ENCODE measurements at places on chromosomes 11 and 22.

DNA sequence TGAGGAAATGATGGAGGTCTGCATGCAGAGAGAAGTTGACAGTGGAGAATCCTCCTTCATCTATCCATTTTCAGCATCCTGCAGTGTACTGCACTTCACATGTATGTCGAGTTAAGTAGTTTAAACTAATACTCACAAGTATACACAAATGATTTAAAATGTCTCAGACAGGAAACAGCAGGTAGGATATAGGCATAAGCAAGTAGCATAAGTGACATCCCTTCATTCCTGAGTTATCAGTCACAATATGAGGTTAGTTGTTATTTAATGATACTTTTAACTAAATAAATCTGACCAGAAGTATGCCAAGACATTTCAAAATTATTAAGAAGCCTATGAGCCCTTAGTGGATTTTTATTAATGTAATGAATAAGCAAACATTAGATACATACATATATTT lies 37.4 kb downstream of the MTMR2 start:
- DNase-seq = no peak

DNA sequence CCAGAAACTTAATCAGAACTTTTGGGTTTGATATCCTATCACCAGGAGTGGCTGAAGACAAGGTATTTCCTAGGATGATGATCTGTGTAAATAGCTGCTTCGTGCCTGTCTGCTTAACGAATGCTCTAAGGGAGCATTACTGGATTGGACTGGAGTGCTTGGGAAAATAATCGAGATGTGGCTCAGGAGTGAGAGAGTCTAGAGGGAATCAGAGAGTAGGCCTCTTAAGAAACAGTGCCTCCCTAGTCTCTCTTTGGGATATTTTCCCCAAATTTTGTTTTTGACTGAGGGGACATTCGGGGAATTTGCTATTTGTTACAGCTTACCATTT lies 2.5 kb downstream of the MAML2 start:
- no peak for DNase-seq

DNA sequence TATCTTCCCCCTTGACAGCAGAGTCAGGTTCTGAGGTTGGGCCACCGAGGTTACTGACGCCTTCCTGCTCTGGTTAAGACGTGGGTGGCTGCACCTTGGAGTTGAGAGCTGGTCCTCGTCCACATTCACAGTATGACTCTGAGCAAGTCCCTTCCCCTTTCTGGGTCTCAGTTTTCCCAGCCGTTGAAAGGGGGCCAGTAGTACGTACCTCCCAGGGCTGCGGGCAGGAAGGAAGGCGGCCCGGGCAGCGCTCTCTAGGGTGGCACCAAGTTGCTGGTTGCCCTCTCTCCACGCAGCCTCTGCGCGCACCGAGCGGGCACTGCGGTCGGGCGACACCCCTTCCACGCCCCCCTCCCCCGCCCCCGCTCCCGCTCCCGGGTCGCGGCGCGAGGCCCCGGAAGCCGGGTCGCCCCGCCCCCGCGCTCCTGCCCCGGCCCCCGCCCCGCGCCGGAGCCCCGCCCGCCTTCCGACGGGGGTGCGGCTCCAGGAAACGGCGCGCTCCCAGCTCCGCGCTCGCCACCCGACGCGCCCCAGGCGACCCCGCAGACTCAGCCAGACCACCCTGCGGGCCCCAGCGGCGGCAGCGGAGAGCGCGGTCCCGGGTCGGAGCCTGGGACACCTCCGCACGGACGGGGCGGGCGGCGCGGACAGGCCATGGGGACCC lies at the start of gene EHBP1L1:
EHBP1L1 (plus strand) TSS at position 486 of the 664 bp plus-strand sequence. CDS start 250 bp downstream, outside the sequence.
- DNase-seq = no peak

DNA sequence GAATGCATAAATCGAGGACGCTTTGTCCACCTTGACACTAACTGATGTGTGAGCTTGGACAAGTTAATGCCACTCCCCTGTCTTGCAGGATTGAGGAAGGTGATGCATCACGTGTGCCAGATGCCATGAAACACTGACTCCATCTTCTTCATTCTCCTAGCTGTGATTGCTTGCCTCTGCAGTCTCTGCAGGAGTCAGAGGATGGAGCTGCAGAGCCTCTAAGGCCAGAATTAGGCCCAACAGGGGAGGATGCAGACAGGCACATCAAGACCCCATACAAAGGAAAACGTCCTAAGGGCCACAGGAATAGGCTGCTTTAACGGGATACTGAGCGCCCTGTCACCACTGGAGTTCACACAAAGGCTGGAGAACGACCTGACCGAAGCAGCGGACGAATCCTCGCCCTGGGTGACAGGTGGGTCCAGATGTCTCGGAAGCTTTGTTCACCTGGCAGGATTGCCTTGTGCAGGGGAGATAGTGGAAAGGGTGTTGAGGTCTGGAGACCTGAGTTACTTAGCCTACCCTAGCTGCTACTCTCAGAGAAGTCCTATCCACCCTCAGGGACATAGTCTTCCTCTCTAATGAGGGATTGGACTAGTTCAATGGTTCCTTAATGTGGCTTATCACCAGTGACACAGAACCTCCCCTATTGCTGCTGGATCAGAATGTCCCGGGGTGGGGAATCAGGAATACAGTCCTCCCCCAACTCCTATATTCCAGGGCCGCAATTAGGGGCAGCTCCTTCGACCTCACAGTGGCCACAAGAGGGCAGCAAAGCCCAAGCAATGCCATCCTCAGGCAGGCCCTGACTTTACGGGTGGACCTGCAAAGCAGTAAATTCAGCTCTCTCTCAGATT lies 32.4 kb downstream of the DBX1 start:
- DNase-seq = peak; percentile 65

- no peak for DNase-seq
These were observed 1.1 kb downstream of the MTMR2 start for GRCh38 chr11:95922536-95923438.

GRCh38 chr11:30016588-30017363 lies at the start of gene KCNA4:
KCNA4 (minus strand) TSS chr11:30017030; CDS start chr11:30012678, 4,352 bp downstream.
- no peak for DNase-seq

DNA sequence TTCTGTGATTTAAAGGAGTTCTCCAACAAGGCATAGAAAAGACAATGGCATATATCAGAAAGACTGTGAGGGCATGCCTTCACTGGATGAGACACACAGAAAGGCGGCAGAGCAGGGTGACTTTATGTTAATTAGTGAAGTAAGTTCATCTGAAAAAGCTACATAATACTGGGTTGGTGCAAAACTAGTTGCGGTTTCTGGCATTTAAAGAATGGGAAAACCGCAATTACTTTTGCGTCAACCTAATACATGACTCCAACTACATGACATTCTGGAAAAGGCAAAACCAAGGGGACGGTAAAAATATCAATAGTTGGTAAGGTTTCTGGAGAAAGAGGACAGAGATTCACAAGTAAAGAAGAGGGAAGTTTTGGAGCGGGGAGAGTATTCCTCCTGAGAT lies 5.1 kb downstream of the RFPL1 start:
- no peak for DNase-seq

GRCh38 chr22:50316114-50317065 lies 8.9 kb upstream of the PLXNB2 start:
- DNase-seq = no peak

GRCh38 chr11:103862802-103863174 lies 173.7 kb upstream of the DDI1 start:
- DNase-seq = no peak

GRCh38 chr11:15649371-15650104 lies 534.8 kb downstream of the INSC start:
- no peak for DNase-seq

GRCh38 chr22:32992821-32993220 lies 65.4 kb downstream of the SYN3 start:
- no peak for DNase-seq

DNA sequence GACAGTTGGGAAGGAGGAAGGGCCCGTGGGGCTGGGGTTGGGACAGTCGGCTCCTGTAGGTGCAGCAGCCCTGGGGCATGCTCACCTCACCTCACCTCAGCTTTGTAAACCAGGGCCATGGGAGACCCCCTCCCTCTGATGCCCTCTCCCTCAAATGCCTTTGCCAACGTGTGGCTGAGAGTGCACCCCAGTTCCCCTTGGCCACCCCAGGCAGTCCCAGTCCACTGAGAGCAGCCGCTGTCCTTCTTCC lies 4.2 kb upstream of the NEAT1 start:
- no peak for DNase-seq

DNA sequence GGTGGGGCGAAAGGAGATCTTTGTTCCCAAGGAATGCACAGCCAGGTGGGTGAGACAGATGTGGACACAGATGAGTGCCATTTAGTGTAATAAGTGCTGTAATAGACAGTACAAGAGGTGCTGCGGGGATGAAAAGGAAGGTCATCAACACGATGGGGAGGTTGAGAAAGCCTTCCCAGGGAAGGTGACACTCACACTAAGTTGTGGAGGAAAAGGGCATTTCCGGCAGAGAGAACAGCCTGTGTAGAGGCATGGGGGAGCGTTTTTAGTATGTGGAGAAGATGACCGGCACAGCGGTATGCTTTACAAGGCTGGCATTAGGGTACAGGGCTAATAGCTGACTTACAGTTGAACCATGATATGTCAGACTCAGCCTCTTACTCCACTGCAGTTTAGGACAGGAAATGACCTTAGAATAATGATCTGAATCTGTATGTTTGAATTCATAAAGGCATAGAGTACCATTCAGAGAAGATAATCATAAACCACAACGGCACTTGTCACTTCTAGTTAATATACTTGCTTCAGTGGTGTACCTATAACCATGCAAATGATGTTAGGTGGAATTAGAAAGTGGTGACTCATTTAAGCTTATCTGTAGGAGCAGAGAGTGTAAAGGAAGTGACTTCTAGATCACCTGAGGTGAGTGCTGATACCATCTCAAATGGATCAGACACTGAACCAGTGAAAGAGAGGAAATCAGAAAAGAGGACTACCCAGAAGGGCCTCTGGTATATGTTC lies 60.6 kb downstream of the FAM83F start:
- no peak for DNase-seq

GRCh38 chr11:66985508-66986177 lies 10.5 kb downstream of the C11orf86 start:
- DNase-seq = no peak

DNA sequence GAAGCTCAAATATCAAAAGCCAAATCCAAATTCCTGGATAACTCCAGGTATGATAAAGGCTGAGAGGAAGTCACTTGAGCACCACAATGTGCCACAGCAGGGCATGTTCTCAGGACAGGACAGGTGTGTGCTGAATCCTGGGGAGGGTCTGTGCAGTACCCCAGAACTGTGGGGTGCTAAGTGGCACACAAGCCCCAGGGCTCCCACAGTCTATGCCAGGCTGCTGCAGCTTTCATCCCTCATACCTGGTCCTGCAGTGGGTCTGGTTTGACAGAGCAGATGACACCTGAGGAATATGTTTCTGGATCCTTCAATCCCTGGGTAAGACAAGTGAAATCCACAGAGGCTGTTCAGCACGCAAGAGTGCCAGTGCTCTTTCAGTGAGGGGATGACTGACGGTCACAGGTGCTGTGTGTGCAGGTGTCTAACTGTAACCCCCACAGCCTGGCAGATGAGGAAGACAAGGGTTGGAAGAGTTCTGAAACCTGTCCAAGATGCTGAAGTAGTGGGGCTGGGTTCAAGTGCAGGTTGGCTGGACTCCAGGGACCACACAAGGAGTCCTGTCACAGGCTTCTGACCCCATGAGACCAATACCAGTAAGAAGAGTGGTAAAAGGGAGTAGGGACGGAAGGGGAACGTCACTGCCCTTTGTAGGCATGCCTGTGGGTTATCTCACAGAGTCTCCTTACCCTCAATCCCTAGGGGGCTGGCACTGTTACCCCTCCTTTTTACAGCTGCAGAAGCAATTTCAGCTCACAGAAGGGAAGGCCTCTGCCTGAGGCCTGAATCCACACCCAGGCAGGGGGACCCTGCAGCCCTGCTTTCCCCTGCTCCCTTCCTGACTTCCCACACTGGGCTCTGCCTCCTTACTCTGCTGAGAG lies 14.1 kb downstream of the SERPIND1 start:
- no peak for DNase-seq

DNA sequence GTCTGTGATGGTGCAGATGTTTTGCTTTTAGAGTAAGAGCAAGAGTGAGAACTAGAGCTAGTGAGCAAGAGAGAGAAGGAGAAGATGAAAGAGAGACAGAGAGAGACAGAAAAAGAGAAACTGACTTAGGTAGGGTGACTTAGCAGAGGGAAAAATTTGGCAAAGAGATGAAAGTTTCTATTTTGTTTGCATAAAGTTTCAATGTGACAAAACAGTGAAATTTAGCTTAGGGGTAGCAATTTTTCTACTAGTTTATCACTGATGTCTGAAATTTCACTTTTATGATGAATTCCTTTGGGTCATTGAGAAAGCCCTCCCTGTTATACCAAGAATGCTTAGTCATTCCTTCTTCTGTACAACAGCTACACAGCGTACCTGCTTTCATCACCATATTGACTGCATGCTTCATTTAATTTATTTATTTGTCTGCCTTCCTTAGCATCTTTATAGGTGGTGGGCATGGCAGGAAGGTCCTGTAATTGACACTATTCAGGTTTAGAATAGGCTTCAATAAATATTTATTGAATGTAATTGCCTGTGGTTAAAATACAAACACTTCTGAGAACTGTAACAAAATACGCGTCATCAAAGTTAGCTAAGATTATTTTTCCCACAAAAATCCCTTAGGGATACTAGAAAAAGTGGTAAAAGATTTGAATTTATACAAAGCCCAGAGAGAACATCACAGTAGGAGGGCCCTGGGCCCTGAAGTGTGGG lies 19.9 kb upstream of the CTSC start:
- DNase-seq = no peak

DNA sequence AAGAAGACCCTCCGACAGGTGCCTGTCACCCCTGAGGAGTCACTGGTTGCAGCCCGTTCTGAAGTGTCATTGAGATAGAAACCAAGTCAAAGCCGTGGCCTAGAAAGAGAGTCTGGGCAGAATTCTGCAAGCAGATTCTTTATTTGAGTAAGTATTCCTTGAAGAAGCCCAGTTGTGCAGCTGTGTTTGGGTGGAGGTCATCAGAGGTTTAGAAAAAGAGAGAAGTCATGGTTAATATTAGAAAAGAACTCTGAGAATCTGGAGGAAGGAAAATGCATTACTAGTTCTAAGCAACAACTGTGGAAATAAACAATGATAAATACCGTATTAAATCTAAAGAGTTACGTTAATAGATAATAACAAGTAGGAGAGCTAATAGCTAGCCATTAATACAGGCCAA lies 118.8 kb upstream of the KIRREL3 start:
- DNase-seq = no peak

DNA sequence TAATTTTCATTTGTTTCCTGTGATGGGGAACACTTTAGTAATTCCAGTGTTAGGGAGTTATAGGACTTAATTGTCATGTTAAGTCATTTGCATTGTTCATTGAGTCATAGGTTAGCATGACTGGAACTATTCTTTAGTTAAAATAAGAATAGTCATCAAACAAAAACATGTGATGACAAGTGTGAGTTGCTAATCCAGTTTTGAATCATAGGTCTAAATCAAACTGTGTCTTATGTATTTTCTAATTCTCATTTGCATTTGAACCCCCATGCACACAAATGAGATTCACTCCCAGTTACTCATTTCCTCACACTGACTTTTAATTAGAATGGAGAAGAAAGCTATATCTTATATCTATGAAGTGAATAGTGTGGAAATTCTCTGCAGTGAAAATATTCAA lies 405.6 kb downstream of the LRRC4C start:
- no peak for DNase-seq

DNA sequence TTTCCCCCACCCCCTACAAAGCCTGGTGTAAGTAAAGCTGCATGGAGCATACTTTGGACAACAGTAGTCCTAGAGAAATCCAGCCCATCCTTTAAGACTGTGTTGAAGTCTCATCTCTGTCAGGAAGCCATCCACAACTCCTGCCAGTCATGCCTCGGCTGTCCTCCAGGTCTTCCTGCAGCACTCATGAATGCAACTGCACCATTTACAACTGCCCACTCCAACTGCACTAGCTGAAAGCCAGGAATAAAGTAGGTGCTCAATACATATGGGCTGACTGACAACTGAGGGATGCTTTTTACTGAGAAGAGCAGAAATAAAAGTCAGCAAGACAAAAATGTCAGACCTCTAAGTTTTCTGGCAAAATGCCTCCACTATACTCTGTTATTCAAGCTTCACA lies 27.4 kb downstream of the IL18BP start:
- no peak for DNase-seq
